ENCODE measurements at places on chromosomes 16 and 17.

GRCh38 chr17:71192039-71192555 is 928.7 kb upstream of the SOX9 start:
- no peak for DNase-seq

- no peak for DNase-seq
Observed at GRCh38 chr16:1048442-1049112, 24.0 kb upstream of the SSTR5 start.

DNA sequence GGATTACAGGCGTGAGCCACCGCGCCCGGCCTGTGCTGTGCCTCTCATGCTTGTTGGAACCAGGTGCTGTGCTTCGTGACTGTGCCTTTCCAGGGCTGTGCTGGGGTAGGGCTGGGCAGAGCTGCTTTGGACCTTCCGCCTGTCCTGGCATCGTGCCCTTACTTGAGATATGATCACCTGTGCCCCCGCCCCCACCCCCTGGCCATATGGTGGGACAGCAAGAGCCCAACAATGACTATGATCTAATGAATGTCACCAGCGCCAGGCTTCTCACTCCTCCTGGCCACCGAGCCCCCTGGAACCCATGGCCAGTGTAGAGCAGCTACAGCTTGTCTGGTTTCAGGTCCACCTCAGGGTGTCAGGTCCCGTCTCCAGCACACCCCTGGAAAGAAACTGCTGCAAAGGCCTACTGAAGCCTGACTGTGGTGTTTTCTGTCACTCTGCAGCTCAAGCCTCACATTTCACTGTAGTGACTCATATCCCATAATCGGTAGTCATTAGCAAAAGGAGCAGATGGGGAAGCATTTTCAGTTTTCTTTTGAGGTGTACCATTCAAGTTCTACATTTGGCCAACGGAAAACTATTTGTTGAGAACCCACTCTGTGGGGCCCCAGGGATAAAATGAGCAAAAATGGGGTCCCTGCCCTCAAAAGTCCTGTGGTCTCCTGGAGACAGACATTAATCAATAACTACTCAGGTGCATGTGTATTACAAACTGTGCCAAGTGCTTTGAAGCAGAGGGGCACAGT is 22.1 kb downstream of the FCSK start:
- DNase-seq = no peak

DNA sequence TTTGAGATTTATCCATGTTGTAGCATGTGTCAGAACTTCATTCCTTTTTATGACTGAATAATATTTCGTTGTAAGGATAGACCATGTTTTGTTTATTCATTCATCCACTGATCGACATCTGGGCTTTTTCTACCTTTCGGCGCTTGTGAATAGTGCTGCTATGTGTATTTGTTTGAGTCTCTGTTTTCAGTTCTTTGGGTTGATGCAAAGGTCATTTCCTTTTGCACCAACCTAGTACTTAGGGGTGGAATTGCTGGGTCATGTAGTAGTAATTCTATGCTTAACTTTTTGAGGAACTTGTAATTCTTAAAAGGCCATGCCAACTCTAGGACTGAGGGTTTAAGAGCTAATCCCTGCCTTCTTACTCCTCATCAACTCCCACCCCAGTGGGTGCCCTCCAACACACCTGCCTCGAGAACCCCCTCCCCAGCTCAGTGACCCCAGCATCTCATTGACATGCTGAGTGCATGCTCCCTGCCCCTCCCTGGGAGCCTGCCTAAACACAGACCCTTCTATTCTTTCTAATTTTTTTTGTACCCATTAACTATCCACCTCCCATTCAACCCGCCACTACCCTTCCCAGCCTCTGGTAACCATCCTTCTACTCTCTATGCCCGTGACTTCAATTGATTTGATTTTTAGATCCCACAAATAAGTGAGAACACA is 51.2 kb downstream of the ABAT start:
- no peak for DNase-seq

- DNase-seq = no peak
Observed at GRCh38 chr16:74249846-74250245, 46.8 kb upstream of the PSMD7 start.

DNA sequence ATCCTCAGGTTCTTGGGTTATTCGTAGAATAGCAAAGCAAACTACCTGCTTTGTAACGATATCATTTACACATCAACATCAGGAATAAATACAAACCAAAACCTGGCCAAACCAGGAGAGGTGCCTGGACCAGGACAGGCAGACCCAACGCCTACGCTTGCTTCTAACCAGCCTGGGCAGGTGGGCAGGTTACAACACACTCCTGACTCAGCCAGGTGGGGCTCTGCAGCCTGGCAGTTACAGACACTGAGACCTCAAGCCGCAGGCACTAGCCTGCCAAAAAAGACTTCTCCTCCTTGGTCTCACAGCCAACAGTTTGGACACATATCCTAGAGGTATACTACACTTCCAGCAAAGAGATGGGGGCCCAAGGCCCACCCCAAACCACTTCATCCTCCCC is 14.0 kb downstream of the ANKRD11 start:
- DNase-seq = no peak

- no peak for DNase-seq
Observed at GRCh38 chr17:45246861-45247428, 14.9 kb downstream of the SPATA32 start.

GRCh38 chr16:12323007-12323758 is 346.6 kb downstream of the SNX29 start:
- DNase-seq = no peak

DNA sequence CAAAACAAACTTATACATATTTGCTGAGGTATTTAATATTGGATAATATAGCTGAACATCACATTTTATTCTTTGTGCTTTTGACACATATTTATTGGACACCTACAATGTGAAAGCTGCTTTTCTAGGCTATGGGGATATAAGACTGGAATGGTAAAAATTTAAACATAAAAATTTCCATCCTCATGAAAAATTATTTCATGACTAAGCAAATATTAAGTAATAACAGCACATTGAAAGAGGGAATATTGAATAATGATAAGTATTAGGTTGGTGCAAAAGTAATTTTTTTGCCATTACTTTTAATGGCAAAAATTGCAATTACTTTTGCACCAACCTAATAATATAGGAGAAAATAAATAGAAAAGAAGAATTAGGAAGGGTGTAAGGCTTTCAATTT is 972.5 kb upstream of the CDH8 start:
- DNase-seq = no peak

DNA sequence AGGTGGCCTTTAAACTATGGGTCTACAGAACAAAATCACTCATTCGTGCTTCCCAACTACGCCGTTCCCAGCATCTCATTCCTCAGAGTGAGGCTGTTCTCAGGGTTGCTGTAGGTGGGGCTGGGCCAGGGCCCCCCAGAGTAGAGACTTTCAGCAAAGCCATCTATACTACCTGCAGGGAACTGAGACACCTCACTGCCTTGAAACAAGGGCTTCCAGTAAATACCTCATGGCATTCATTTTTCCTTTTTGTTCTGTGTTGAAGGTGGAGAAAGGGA is 4.2 kb upstream of the SDK2 start:
- DNase-seq = no peak

- no peak for DNase-seq
Observed at GRCh38 chr17:18185832-18186626, 2.4 kb downstream of the ALKBH5 start.

DNA sequence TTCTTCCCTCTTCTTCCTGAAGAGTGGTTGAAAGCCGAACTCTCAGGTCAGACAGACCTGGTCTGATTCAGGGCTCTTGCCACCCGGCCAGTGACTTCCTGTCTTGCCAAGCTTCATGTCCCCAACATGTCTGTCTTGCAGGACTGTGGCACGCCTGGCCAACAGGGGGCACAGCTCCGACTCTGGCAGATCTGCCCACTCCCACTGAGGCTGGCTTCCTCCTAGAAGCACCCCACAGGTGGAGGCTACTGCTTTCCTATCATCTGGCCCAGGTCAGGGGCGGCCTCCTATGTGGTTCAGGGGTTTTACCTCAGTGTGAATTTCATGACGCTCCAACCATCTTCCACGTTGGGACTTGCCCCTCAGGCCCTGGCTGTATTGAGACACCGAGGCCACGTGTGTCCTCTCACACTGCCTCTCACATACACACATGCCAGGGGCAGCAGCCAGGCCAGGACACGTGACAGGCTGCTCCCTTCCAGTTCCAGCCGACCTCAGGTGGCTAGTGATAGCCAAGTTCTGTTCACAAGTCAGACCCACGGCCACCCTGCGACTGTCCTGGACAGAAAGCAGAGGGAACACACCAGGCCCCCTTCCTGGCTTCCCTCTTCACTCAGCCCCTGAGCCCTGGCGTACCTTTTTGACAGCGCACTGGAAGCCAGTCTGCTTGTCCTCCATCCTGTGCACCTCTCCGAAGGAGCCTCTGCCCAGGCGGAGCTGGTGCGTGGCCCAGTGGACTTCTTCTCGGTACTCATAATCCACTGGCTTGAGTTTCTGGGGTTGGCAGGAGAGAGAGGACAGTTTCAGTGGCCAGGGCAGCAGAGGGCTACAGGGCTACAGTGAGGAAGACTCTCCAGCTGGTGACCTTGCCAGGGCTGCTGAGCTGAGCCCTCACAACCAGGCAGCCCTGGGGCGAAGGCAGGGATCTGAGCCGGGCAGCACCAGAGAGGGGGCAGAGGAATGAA is 22.6 kb upstream of the SPATA32 start:
- DNase-seq = no peak

- DNase-seq = no peak
Observed at GRCh38 chr17:66432996-66433551, 130.7 kb downstream of the PRKCA start.

DNA sequence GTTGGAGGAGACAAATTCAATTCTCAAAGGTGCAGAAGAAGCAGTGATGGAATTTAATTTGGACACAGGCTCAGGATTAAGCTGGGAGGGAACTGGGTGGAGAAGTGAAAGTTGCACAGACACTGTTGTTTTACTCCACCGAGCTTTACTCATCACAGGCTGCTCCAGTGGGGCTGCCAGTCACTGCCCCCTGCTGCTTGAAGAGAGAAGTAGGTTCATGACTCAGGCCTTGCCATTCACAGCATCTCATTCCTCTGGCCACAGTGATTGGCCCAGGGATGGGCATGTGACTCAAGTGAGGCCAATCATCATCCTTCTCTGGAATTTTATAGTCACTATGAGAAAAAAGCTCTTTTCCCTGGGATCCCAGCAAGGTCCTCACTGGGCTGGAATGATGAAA is 11.8 kb downstream of the GNAO1 start:
- no peak for DNase-seq

DNA sequence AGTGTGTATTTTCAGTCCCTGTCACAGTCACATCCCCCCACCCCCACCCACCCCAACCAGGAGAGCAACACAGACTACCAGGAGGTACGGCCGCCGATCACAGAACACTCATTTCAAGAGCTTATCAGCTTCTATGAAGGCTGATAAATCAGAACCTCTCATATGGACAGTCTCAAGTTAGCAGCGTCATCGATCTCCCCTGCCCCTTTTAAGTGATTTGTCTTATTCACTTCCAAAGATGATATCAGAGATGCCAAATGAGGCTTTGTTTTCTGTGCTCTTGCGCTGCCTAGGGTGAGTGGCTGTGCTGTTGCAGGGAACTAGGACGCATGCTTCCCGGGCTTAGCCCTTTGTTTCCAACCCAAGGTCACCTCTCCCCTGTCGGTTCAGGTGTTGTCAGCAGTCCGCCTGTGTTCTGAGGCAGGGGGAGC is 26.8 kb upstream of the PMFBP1 start:
- DNase-seq = no peak

- no peak for DNase-seq
Observed at GRCh38 chr16:58638148-58639036, 8.8 kb upstream of the CNOT1 start.

GRCh38 chr16:1862394-1862793 is 9.6 kb downstream of the MEIOB start:
- no peak for DNase-seq

- DNase-seq = no peak
Observed at GRCh38 chr16:54075446-54075845, 211.1 kb downstream of the IRX3 start.

- DNase-seq = peak; percentile 54
Observed at GRCh38 chr16:48156790-48157209, 1.0 kb upstream of the ABCC12 start.

DNA sequence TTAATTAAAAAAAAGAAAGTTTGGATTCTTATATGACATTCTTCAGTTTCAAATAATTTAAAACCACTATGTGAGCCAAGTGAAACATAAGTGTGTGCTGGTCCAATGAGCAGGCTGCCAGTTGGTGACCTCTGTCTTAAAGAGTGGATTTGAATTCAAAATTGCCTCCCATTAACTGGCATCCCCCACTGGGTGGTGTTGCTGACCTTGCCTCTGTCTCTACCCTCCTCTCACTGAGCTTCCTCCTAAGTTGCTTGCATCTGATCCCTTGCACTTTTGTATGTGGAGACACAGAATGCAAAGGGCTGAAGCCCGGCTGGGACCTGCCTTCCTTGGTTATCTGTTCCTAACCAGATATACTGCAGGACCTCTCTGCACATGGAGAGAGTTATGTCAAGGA is 160.6 kb downstream of the CYLD start:
- no peak for DNase-seq

GRCh38 chr16:4272114-4272956 is 488 bp downstream of the TFAP4 start:
- no peak for DNase-seq

GRCh38 chr16:10081201-10081940 is 100.9 kb downstream of the GRIN2A start:
- DNase-seq = no peak

DNA sequence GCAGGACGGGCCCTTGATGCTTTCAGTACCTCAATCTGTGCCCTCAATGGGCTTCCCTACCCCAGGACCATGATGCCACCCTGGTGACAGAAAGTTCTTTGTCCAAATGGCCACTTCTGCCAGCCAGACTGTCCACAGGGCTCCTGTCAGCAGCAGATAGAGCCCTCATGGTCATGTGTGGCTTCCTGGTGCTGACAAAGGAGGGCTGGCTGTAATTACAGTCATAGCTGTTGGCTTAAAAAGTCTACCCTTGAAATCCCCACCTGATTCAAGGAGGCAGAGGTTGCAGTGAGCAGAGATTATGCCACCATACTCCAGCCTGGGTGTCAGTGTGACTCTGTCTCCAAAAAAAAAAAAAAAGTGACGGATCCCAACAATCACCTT is 3.3 kb downstream of the TRPV2 start:
- no peak for DNase-seq

GRCh38 chr16:71473891-71474290 is 11.8 kb upstream of the ZNF23 start:
- DNase-seq = no peak

- no peak for DNase-seq
Observed at GRCh38 chr16:12538667-12539091, 265.0 kb downstream of the CPPED1 start.

DNA sequence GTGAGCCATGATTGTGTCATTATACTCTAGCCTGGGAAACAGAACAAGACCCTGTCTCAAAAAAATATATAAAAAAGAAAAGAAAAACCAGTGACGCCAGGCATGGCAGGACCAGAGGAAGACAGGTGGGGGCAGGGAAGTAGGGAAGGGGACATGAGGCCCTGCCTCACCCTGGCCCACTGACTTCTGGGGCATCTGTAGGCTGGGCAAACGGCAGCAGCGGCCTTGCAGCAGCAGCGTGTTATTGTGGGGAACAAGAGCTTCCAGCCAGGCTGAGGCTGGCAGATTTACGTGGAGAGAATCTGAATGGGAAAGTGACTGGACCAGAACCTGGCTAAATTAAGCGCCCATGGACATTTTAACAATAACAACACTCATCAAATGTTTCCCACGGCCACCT is 19.4 kb downstream of the CMTM4 start:
- no peak for DNase-seq

GRCh38 chr17:77034677-77035424 is 105.9 kb upstream of the SEC14L1 start:
- no peak for DNase-seq

GRCh38 chr16:22120440-22120839 is 28.1 kb downstream of the VWA3A start:
- no peak for DNase-seq
